Fibroblast of gingiva (primary cell): ENCODE measurements at places on chromosomes 13 and 19.

GRCh38 chr13:21999666-22000065 lies 328.8 kb downstream of the FGF9 start:
- no peak for DNase-seq

DNA sequence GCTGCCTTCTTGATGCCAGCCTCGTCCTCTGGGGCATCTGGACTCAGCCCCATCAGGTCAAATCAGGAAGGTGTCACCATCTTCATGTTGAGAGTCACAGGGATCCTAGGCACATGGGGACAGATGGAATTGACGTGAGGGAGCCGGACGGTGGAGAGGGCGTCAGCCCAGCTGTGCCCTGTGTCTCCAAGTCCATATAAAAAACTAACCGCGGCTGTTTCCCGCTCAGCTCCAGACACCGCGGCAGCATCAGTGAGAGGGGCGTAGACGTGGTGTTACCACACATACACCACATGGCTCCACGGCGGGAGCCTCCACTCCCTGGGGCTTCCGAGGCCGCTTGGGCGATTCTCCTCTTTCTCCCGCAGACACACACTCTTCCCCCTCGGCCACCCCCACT lies 5.6 kb upstream of the PRR36 start:
- DNase-seq: no peak

DNA sequence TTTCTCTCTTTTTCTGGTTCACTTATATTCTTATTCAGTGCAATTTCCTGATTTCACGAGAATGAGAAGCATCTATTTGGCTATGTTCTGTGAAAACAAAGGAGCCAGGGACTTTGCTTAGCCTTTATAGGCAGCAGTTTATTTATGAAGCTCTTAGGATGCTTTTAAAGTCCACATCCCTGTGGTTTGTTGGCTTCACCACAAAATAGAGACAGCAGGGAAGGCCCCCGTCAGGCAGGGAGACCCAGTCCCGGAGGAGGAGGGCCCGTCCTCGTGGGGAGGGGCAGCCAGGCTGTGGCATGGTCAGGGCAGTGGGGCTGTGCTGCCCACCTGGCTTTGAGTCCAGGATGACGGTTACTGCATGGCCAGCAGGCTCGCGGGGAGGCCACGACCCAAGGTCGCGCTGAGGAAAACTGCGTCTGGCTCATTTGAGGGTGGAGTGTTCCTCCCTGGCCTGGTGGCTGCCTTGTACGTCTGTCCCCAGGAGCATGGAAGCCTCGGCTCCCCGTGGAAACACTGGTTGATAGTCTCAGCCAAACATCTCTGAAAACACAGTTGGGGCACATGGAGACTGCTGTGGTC lies 92.7 kb downstream of the ATP11A start:
- DNase-seq: no peak

- DNase-seq: no peak
Observed at GRCh38 chr13:113936166-113936965, 37.5 kb downstream of the C13orf46 start.

- DNase-seq: no peak
Observed at GRCh38 chr19:49690079-49690655, 749 bp upstream of the CPT1C start.

DNA sequence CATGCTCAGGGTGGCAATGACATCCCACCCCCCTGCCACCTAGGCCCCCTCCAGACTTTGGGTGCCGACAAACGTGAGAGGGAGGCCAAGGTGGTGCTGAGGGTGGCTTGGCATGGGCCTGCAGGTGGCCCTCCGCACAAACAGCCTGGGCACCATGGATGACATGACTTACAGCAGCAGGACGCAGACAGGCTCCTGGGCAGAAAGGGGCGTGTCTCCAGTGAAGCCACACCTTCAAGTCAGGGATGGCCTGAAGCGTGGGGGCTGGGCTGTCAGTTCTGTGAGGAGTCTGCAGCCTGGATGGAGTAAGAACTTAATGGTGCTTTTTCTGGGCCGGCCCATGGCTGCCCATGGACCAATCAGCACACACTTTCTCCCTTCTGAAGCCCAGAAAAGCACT lies 25.3 kb downstream of the POMP start:
- DNase-seq: no peak

DNA sequence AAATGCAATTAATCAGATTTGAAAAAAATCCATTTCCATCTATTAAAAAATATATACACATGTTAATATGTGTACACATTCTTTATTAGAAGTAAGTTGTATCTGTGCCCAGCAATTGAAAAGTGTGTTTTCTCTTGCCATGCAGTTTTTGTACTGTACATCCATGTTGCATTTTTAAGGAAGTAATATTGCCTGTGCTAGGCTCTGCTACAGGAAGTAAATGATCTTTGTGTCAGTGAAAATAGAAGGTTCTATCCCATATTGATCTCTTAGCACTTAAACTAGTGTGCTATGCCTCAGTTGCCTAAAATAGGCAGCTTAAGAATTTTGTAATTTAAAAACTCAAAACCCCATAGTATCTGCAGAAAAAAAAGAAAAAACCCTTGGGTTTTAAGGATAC lies 122.5 kb downstream of the CDK8 start:
- DNase-seq: no peak

GRCh38 chr13:101152184-101152583 lies 264.1 kb downstream of the NALCN start:
- no peak for DNase-seq

- no peak for DNase-seq
Observed at GRCh38 chr13:32415019-32415418, 12.9 kb downstream of the N4BP2L1 start.

GRCh38 chr19:16117594-16118033 lies 5.9 kb downstream of the RAB8A start:
- DNase-seq: no peak

DNA sequence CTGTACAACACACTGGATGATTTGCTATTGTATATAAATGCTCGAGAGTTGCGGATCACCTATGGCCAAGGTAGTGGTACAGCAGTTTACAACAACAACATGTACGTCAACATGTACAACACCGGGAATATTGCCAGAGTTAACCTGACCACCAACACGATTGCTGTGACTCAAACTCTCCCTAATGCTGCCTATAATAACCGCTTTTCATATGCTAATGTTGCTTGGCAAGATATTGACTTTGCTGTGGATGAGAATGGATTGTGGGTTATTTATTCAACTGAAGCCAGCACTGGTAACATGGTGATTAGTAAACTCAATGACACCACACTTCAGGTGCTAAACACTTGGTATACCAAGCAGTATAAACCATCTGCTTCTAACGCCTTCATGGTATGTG lies 21.5 kb downstream of the OLFM4 start:
- no peak for DNase-seq

GRCh38 chr13:106381091-106381490 lies 154.4 kb downstream of the EFNB2 start:
- no peak for DNase-seq

- no peak for DNase-seq
Observed at GRCh38 chr13:59176775-59177174, 987.0 kb downstream of the DIAPH3 start.
